ENCODE measurements at places on chromosomes 1 and 21.

GRCh38 chr1:58095183-58095582, 451.3 kb downstream of the OMA1 start:
- no peak for DNase-seq

DNA sequence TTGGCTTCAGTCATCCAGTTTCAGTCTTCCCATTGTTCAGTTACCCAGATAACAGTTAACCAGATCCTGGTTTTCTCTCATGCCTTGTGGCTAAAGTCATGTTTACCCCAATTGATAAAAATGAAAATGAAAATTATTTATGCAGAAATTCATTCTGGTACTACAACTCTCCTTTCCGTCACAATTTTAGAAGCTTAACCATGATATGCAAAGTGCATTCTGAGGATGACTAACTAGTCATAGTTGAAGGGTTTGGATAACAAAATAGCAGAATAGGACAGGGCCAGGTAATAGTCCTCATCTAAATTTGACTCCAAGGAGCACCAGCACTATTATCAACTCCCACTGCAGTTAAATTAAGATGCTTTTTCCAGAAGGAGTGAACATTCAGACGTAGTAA, 94.7 kb downstream of the NTMT2 start:
- DNase-seq = no peak

GRCh38 chr1:160076295-160076694, 5.0 kb upstream of the KCNJ9 start:
- DNase-seq = no peak

DNA sequence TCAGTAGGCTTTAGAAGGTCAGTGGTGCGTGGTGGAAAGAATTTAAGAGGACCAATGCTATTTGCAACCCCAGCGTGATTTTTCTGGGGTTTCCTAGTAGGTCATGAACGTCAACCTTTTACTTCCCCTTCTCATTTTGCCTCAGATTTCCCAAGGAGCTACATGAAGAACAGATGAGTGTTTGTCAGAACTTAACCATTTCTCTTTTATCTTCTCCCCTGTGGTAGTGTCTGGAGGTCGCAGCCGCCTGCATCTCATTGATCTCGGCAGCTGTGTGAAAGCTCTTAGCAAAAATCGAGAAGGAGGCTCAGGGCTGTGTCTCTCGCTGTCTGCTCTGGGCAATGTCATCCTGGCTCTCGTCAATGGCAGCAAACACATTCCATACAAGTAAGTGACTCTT, 491.1 kb downstream of the KIF26B start:
- DNase-seq = no peak

GRCh38 chr1:213245260-213245910, 194.3 kb downstream of the RPS6KC1 start:
- DNase-seq = no peak

DNA sequence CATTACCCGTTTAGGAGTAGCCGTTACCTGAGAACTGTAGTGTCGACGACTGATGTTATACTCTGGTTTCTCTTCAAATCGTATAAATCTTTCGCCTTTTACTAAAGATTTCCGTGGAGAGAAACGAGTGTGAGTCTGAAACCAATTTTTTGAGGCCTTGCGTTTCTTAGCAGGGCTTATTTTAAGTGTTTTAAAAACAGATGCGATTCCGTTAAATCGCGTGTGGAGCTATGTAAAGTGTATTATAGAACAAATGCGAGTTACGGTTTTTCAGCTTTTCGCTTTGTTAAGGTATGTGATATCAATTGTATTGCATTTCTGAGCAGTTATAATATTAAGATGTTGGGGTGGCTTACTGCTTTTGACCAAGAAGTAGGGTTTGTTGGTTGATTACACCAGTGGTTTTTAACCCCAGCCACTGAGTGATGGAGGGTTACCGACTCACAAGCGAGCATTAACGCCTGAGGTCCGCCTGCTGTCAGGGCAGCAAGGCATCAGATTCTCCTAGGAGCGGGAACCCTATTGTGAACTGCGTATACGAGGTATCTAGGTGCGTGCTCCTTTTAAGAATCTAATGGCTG, 18.0 kb downstream of the KIAA2013 start:
- no peak for DNase-seq

DNA sequence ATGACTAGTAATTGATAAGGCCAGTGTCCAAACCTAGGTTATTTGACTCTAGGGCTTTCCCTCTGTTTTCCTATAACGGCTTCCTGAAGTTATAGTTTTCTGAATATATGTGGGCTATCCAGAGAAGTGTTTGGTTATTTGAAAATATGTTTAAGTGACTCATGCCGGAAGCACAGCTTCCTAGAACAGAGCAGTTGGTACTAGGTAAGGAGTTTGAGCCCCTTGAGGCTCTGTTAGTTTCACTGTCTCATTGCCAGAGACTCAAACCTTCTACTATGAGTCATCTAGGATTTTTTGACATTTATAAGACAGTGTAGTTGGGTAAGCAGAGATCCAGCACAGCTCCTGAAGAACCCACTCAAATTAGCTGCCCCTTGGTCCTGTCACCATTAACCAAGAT, 27.1 kb upstream of the LEPR start:
- DNase-seq = no peak

- DNase-seq = no peak
Measured at GRCh38 chr1:154468535-154469250, 33.3 kb upstream of the TDRD10 start.

DNA sequence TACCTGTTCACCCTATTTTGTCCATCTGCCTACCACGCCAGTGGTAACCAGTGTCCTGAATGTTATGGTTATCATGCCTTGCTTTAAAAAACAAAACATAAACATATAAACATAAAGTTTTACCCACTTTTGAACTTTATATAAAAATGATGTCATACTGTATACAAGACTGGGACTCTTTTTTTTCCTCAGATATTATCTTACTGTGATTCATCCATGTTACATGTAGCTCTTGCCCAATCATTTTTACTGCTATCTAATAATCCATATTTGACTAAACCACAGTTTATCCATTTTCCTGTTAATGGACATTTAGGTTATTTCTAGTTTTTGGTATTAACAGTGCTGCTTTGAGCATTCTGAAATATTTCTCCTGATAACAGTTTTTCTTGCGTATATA, 78.8 kb downstream of the GPR161 start:
- no peak for DNase-seq

- DNase-seq = no peak
Measured at GRCh38 chr21:41500931-41501381, 7.0 kb downstream of the TMPRSS2 start.

DNA sequence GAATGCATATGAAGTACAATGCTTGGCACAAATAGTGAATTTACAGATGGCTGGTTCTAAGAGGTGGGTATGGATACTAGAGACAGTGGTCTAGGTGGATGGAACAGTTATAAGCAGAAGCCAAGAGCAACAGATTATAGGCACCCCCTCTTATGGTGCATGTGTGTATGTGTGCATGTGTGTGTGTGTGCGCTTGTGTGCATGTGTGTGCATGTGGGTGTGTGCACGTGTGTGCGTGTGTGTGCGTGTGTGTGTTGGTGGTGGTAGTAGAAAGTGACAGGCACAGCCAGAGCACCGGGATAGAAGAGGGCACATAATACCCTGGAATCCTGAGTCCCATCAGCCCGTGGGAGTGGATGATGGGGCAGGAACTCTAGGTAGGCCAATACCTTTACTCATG, 1.3 kb downstream of the NCMAP start:
- no peak for DNase-seq

- peak; percentile 46 for DNase-seq
Measured at GRCh38 chr1:197911111-197911856, 5.9 kb upstream of the LHX9 start.

- no peak for DNase-seq
Measured at GRCh38 chr1:36520771-36521420, 38.2 kb upstream of the CSF3R start.

- peak; percentile 90 for DNase-seq
Measured at GRCh38 chr1:11719313-11720032, 16.5 kb upstream of the AGTRAP start.

- no peak for DNase-seq
Measured at GRCh38 chr1:65323246-65323645, 13.9 kb downstream of the DNAJC6 start.

- no peak for DNase-seq
Measured at GRCh38 chr1:18091660-18092446, 15.7 kb upstream of the IGSF21 start.

- no peak for DNase-seq
Measured at GRCh38 chr21:42636520-42637266, 16.7 kb upstream of the PDE9A start.

GRCh38 chr1:31696242-31696641, 7.6 kb downstream of the COL16A1 start:
- DNase-seq = no peak

GRCh38 chr1:247337961-247338360, 6.3 kb upstream of the ZNF496 start:
- no peak for DNase-seq

- no peak for DNase-seq
Measured at GRCh38 chr1:93695411-93696005, 13.9 kb upstream of the BCAR3 start.

DNA sequence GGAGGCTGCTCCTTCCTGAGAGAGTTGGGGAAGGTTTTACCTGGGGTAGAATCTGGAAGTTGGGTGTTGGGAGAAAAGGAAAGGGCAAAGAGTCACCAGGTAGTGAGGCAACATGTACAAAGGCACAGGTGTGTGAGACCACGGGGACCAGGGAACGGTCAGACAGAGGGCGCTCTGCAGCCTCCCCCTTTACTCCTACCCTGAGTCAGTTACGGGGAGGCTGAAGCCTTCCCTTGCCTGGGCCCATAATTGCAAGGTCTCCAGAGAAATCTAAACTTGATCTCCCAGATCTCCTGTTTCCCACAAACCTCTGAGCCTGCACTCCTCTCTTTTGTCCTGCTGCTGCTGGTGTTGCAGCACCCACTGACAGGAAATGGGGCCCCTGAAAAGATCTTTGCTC, 22.0 kb downstream of the CCN1 start:
- no peak for DNase-seq

DNA sequence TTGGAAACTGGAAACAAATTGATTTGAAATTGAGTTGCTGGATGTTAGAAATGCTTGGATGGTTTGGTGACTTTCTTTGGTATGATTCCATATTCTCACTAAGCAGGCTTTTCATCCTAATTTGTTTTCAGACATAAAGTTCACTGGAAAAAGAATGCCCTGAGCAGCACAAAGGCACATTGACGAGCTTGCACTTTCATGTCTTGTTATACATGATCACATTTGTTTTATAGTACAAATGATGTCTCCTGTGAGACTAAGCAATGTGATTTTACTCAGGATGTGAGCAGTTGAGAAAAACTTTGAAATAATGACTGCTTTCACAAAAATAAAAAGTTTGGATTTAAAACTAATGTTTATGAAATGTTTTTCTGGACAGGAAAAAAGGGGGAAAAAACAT, 63.6 kb downstream of the KCNT2 start:
- no peak for DNase-seq

DNA sequence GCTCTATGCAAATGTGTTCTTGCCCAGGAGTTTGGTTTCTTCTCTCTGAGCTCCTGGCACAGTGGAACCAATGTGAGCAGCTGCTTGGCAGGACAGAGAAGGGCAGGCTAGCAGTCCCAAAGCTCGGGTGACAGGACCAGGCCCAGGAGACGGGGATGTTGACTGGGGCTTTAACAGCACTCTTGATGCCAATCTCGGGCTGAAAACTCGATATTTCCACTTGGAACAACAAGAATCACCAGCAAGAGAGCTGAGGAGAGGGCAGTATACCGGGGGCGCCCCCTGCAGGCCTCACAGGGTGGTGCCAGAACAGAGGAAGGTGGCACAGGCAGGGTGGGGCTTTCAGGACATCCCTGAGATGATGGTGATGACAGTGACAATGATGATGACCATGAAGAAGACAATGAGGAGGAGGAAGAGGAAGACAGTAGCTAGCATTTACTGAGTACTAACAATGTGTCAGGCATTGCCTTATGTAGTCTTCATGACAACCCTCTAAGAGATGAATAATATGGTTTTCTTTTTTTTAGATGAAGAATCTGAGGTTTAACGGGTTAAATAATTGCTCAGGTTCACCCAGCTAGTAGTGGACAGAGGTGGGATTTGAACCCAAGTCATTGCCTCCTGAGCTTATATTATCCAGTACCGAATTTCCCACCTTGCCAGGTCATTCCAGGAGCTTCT, 2.7 kb upstream of the KCNJ9 start:
- peak; percentile 70 for DNase-seq

DNA sequence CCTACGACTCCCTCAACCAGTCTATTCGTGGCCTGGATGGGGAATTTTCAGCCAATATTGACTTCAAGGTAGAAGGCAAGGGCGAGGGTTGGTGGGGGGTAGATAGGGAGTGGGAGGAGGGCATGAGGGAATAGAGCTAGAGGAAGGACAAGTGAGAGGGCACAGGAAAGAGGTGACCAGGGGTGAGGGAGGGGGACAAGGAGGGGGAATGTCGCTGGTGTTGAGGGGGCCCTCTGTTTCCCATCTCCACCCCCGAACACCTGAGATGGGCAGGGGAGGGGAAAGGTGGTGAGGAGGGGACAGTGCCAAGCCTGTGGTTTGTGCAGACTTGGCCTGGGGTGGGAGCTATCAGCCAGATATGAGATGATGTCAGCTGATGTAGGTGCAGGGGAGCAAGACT, 8.3 kb upstream of the ADAM15 start:
- no peak for DNase-seq

DNA sequence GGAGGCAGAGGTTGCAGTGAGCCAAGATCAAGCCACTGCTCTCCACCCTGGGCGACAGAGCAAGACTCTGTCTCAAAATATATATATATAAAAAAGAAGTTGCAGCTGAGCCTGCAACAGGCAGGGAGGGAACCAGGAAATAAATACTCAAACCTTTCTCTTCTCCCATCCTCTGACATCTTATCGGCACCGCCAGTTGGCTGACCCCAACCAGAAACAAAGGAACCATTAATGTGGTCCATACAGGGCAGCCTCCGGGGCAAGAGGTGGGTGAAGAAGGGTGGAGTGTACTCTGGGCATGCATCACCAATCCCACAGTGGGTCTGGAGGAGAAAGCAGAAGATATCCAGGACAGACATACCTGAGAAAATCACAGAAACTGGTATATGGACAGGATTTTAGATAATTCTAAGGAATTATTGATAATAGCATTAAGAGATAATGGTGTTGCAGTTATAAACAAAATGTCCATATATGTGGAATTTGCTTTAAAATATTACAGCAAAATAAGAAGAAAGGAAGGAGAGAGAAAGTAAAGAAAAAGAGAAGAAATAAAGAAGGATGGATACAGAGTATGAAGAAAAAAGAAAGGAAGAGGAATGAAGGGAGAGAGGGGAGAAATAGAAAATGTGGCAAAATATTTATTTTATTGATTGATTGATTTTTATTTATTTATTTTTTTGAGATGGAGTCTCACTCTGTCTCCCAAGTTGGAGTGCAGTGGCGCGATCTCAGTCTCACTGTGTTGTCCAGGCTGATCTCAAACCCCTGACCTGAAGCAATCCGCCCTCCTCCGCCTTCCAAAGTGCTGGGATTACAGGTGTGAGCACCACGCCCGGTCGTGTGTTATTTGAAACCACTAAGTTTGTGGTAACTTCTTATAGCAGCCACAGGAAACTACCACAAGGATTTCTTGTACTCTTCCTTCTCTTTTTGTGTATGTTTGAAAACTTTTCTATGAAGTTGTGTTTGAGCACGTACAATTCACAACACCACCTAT, 4.1 kb upstream of the PTAFR start:
- DNase-seq = no peak
